ENCODE measurements at places on chromosomes 6 and 20.

GRCh38 chr20:5191829-5192569, 65.2 kb downstream of the CDS2 start:
- peak; percentile 39 for DNase-seq

DNA sequence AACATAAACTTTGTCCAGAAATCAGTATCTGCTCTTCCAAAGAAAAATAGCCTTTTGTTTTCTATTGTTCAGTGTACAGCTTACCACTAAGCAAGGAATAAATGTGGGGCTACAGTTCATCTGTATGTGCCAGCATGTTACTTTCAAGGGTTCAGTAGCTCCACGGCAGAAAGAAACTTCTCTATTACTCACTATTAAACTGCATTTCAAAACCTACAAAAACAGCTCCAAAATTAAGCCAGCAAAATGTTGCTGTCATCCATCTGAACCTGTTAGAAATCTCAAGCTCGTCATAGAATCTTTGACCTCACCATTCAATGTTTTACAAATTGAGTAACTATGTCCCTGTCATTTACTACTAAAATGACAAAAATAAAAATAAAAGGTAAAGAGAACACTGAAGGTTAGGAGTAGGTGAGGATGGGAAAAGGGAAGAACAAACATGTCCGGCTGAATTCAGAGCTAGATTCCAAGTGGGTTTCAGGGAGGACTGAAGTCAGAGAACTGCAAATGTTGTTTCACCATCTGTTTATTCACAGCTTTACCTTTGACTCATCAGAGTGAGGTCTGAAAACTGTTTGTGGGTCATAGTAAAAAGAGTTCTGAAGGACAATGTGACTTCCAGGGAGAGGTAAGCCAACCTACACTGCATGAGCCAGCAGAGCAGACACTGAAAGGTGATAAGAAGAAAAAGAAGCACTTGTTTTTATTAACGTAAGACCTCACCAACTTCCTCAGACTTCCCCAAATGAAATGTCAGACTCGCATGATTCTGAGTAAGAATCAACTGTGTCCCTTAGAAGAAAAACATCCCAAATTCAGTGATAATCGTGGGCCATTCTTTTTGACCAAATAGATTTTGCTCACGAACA, 62.0 kb downstream of the ATXN1 start:
- DNase-seq = no peak

DNA sequence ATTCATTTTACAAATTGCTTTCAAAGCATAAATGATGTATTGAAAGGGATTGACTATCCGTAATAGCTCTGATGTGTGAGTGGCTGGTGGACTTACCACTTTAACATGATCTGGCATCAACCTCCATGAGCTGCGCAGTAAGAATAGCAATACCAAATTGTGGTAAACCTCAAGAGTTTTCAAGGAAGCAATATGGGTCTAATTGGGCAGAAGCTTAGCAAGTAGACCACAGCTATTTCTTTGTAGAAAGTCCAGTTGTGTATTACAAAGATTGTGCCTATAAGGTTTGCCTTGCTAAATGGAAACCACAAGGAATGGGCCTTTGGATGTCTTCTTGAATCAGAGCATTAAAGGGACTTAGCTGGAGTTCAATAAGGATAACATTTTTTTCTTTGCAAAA, 736.6 kb downstream of the KIF16B start:
- no peak for DNase-seq

DNA sequence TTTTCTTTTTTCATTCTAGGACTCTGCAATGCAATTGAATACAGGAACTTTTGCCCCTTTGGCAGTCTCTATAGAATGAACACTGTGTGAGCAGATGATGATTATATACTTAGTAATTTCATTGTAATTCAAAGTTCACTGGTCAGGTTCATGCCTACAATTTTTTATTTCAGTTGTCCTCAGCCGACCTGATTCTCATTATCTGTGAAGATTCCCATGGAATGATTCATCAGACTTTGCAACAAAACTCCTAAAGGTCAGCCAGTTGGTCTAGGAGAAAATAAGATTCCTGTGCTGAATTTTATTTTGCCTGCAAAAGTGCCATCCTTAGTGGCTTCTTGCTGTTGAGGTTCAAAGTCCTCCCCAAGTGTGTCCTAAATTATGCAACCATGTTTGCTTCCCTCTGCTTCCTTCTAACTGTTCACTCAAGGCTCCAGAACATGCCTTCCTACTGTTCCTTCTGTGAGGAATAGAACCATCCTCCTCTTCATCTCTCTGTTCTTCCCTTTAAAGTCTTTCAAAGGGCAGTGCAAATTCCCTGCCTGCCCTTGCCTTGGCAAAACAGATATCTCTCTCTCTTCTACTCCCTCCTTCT, 194.2 kb upstream of the CNR1 start:
- DNase-seq = no peak

DNA sequence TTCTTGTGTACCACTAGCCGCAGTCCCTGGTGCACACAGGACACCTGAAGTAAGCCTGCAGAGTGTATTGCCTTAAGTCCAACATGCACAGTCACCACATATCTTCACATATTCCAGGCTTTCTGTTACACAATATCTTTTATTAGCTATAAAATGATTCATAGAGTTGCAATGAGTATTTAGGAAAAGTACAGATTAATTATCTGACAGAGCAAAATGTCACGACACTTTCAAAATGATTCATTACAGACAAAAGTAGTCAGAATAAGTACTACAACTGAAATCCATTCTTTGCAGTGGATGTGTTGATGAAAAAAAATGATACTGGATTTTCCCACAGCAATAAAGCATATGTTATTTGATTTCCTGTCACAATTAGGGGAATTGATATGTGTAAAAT, 199.5 kb upstream of the ASCC3 start:
- DNase-seq = no peak

- no peak for DNase-seq
These were observed 82.4 kb downstream of the SLC35B3 start for GRCh38 chr6:8352966-8353340.

DNA sequence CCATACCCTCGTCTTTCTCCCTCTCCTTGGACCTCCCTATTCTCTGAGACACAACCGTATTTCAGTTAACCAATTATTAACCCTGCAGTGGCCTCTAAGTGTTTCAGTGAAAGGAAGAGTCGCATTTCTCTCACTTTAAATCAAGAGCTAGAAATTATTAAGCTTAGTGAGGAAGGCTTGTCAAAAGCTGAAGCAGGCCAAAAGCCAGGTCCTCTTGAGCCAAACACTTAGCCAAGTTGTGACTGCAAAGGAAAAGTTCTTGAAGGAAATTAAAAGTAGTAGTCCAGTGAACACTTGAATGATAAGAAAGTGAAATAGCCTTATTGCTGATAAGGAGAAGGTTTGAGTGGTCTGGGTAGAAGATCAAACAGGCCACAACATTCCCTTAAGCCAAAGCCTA, 58.3 kb downstream of the SNX9 start:
- no peak for DNase-seq

GRCh38 chr20:62728028-62728780, 19.6 kb downstream of the NTSR1 start:
- DNase-seq = no peak

- no peak for DNase-seq
These were observed 615.4 kb upstream of the MAN1A1 start for GRCh38 chr6:119965008-119965407.

DNA sequence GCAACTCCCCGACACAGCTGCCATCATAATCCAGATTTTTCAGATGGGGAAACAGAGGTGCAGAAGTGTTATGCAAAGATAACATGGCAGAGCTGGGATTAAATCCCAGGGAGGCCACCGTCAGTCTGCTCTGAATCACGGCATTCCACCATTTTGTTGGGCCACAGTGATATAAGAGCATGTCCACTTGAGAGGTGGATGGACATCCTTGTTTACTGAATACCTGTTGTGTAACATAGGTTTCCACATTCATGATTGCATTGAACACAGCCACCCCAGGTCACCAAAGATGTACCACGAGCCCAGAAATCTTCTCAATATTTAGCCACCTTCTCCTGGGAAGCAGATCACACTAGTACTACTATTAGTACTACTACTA, 191.5 kb downstream of the LRFN2 start:
- no peak for DNase-seq

GRCh38 chr6:46963626-46964025, 41.9 kb upstream of the ADGRF5 start:
- no peak for DNase-seq

- DNase-seq = no peak
These were observed 71.5 kb upstream of the DTNBP1 start for GRCh38 chr6:15734118-15734897.

- no peak for DNase-seq
These were observed 799 bp upstream of the SHPRH start for GRCh38 chr6:145964948-145965366.

- no peak for DNase-seq
These were observed 534.1 kb downstream of the MMUT start for GRCh38 chr6:48928937-48929336.

GRCh38 chr6:113662093-113662665, 195.0 kb upstream of the MARCKS start:
- DNase-seq = no peak

DNA sequence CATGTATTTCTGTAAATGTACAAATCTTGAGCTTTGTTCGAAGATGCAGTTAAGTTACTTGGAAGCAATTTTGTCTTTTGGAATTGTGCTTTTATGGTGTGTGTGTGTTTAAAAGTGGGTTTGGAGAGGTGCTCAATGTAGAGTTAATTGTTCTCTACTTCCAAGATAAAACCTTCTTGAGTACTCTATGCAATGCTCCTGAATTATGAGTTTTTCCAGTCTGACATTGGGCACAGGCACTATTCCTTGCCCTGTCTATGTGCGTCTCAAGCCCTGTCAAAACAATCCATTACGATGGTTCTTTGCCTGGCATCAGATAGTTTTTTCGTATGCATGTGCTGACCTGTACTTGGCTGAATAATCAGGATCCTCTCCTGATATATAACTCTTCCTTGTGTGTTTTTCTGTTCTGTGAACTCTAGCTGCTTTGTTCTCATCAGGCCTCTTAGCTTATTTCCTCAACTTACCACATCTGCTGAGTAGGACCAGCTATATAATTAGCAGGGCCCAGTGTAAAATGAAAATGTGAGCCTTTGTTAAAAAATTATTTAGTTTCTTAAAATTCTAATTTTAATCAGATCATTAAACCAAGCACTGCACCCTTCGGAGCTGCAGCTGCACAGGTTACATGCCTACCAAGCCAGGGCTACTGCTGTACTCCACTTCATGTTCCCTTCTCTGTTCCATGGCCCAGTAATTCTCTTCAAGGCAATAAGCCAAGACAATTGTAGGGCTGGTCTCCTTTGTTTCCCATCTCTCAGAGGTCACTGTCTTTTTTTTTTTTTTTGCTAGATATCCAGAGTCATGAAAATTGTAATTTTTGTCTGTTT, 160.1 kb downstream of the ZFAND3 start:
- DNase-seq = no peak

- no peak for DNase-seq
These were observed 60.2 kb downstream of the SCML4 start for GRCh38 chr6:107763946-107764345.

DNA sequence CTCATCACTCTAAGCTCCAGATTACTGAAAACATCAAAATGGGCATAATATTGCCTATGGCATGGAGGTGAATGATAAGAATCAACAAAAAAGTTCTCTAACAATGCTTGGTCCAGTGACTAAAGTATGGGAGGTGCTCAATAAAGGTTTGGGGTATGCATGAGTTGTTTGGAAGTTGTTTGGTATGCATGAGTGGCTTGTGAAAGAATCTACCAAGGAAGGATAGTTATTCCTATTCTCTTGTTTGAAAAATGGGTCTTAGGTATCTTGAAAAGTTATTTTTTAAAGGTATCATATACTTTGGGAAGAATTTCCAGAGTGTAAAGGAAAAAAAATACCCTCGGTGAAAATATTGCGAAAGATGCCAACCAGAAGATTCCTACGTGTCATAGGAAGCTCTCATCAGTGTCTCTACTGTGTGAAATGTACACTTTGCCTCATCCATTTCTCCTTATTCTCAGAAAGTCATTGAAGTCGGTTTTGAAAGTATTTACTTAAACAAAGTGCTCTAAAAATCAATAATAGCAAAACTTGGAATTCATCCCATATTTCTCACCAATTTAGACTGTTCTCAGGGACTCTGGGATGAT, 449.8 kb downstream of the ADGRB3 start:
- no peak for DNase-seq

- DNase-seq = no peak
These were observed 122.1 kb downstream of the TIAM2 start for GRCh38 chr6:155117256-155117655.

- no peak for DNase-seq
These were observed 73.1 kb downstream of the NCOA3 start for GRCh38 chr20:47574616-47575364.

DNA sequence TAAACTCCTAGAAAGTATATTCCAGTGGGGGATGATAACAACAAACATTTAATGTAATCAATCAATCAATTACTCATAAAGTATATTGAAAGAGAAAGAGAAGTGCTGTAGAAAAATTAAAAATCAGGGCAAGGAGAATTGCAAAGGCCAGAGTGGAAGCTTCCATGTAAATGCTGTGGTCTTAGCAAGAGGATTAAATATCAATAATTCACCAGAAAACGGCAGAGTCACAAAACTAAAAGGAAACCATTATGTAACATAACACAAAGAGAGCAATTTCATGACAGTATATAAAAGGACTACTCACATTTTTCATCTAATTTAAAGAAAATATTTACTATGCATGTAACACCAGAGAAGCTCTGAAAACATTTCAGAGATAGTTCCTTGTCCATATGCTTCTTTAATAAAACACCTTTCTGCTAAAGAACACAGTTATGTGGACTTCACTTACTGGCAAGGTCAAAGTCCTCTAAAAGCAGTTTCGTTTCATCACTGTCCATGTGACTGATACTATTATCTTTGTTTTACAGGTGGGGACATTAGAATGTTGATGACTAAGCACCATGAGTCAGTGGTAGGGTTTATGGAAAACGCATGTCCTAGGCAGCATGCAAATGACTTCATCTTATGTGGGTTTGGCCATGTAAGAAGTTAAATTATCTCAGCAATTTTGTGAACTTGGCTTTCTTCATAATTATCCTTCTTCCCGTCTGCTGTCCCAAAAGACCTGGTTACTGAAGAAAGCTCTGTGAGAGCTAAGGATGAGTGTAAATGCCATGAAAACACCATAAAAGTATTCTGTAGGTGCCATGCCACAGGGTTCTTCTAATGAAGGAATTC, 185.8 kb upstream of the TENT5A start:
- DNase-seq = no peak

GRCh38 chr6:39007575-39007974, 41.0 kb upstream of the GLP1R start:
- no peak for DNase-seq

- DNase-seq = peak; percentile 18
These were observed 66.7 kb upstream of the ZNF217 start for GRCh38 chr20:53660078-53660909.
